Ammon's horn (tissue), 1 donor: ENCODE measurements at places on chromosomes 3 and 15.

DNA sequence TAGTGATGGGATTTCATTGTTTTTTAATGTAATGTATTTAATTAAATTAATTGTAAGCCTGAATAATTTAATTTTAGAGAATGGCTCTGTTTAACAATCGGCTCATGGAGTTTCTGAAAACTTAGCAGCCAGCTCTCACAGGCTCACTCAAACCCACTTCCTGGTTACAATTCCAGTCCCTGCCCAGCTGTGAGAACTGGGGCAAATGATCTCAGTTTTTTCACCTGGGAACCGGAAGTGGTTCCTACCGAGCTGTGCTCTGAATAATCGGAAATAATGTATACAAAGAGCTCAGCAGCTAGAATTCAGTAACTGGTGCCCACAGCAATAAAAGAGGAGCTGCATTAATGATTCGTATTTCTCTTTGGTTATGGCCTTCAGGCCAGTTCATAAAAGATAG, 244.3 kb upstream of the MCTP2 start:
- no peak for DNase-seq

DNA sequence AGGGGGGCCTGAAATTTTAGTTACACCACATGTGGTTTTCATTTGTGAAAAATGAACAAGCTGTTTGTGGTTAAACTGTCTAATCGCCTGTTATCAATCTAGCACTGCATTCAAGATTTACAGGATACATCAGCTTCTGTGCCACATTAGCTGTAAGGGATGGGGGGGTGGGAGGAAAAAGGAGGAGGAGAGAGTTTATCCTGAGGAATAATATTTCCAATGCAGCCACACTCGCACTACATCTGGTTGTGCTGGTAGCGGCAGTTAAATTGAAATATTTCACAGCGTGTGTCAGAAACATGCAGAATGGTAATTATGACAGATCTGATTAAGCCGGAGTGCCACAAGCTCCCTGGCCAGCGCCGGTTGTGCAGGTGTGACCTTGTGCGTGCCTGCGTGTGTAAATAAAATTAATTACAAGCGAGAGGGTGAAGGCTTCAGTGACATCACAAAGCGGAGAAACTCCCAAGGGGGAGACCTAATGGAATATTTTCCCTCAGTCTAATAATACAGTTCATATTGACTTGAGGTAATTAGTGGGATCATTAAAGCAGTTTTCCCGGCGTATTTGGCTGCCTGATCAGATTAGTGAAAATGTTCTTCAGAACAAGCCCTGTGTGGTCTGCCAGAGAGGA, 55.5 kb downstream of the SATB1 start:
- DNase-seq: no peak

DNA sequence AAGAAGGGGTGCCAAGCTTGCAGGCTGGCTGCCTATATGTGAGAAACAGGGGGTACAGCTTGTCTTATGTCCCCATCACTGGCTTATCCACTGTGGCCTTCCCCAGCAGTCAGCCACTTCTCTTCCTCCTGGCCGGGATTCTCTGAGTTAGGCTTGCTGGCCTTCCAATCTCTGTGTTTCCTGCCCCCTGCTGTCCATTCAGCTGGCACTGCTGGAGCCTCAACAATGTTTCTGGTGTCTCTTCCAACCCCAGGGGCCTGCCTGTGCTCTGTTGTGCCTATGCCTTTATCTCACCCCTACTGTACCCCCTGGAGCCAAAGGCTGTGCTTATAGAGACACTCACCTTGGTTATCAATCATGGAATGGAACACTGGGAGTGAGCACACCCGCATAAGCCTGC, 36.5 kb downstream of the ANAPC13 start:
- DNase-seq: peak; percentile 84

- peak; percentile 27 for DNase-seq
These were observed 508.5 kb downstream of the GABRG3 start for GRCh38 chr15:27479296-27480140.

DNA sequence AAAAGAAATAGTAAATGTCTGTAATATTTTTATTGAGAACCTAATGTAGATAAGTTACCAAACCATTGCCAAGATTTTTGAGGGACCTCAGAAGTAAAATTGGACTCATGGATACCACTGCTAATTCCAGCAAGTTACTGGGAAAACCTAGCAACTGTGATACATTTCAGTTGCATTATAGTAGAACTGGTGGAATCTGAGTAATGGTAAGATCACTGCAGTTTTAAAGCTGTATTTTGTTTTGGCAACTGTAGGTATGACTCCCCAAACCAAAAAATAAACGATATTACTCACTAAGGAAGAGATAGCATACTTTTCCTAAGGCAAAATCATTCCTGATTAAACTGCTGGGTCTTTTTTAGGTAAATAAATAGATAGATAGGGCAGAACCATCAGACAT, 54.0 kb downstream of the ARMC8 start:
- no peak for DNase-seq

DNA sequence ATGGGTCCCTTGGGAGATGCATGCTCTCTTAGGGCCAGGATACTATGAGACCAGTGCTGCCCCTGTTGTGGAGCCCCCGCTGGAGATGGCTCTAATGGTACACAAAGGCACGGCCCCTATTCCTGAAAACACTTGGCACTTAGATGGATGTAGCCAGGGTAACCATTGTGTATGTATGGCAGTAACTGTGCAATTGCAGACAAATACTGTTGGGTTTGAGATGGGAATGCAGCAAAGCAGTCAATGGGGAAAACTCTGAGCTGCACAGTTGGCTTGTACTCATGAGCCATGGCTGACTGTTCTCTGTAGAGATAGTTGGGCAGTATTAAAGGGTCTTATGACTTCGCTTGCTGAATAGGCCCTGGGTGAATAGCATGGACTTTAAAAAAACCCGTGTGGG, 67.9 kb upstream of the NPAP1 start:
- no peak for DNase-seq

DNA sequence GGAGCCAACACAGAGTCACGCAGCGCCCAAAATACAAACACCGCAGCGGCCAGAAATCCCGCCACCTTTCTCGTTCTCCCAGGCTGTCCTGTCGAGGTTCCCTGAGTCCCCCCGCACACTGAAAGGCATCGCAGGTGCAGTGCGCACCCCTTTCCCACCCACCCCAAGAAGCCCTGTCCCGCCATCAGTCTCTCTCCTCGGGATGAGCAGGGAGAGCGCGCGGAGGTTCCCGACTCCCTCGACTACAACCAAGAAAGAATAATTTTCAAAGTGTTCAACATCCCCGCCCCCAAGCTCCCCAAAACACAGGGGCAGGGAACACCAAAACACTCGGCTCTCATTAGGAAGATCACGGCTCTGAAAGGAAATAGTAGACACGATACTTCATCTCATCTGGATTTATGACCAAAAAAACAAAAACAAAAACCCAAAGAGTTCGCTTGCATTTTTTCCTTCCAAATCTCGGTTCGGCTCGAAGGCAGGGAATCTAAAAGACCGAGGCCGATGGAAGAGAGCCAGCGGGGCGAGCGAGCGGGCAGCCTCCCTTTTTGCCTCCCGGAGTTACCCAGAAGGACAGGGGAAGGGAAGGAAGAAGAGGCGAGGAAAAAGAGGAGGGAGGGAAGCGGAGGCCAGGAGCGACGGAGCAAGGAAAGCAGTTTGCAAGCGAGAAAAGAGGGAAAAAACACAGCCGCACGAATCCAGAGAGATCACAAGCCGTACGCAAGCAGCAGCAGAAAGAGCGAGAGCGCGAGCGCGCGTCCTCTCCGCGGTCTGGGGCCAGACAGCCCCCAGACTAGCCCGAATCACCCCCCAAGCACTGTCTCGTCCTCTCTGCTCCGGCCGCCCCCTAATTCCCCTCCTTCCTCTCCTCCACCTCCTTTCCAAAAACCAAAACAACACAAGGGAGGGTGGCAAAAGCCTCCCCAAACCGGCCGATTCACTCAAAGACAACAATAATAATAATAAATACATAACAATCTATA, 808 bp downstream of the BCL6 start:
- peak; percentile 77 for DNase-seq

DNA sequence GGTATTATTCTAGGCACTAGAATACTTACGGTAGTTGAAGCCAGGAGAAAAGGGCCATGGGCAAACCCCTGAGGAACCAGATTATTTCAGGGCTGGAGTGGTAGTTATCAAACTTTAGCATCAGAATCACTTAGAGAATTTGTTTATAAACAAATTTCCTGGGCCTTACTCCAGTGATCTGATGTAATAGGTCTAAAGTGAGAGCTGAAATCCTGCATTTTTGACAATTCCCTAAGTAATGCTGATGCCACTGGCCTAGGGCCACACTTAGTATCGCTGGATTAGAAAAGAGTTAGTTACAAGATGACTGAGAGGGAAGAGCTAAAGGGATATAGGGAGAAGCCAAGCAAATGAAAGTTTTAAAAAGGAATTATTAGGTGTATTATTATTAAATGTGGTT, 412.5 kb upstream of the THRB start:
- DNase-seq: no peak

DNA sequence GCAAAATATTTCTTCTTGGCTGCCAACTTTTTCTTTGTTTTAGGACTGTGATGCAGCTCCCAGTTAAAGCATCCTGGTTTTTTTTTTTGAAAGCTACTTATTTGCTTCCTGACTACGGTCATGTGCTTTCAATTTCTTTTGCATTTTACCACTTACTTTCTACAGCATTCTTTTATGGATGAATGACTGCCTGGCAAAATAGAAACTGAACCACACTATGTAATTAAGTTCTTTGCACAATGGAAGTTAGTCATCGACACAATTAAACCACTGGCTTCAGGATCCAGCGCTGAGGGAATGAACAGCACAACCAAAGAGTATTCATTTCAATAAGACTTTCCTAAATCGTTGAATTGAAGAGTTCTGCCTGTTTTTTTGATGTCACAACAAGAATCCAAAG, 82.2 kb upstream of the EPHA3 start:
- DNase-seq: peak; percentile 33

GRCh38 chr3:14138109-14138877, 13.4 kb downstream of the TMEM43 start:
- DNase-seq: no peak

DNA sequence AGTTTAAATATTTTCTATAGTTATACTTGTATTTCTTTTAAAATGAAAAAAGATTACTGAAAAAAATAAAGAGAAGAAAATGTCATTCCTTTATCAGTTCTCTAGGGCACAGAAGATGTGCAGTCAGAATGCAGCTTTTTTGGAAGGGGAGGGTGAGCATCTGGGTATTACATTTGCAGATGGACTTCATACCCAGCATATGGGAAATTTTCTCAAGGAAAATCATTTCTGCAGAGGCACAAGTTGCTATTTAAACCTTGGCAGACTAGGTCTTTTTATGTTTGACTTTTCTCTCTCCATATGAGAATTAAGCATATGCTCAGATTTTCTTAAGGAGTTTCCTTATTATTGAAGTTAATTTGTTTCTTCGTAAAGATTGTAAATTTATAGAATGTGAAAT, 39.5 kb upstream of the ZNF385D start:
- DNase-seq: no peak

- no peak for DNase-seq
These were observed 228.7 kb upstream of the RASGRP1 start for GRCh38 chr15:38793206-38793810.

DNA sequence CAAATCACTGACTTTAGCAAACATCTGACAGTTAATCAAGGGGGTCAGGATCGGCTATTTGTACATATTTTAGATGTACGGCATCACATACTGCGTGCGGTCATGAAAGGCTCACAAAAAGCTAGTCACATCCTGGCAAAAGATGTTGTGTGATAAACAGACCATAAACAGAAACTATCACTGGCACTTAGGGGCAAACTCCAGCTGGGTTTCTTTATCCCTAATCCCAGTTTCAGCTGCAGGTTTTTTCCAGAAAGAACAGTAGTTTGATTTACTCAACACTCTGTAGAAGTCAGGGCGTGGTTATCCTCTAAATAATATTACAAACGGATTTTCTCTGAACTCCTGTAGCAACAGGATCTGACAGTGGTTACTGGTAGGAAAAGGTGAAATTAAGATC, 112.4 kb upstream of the BHLHE40 start:
- no peak for DNase-seq

DNA sequence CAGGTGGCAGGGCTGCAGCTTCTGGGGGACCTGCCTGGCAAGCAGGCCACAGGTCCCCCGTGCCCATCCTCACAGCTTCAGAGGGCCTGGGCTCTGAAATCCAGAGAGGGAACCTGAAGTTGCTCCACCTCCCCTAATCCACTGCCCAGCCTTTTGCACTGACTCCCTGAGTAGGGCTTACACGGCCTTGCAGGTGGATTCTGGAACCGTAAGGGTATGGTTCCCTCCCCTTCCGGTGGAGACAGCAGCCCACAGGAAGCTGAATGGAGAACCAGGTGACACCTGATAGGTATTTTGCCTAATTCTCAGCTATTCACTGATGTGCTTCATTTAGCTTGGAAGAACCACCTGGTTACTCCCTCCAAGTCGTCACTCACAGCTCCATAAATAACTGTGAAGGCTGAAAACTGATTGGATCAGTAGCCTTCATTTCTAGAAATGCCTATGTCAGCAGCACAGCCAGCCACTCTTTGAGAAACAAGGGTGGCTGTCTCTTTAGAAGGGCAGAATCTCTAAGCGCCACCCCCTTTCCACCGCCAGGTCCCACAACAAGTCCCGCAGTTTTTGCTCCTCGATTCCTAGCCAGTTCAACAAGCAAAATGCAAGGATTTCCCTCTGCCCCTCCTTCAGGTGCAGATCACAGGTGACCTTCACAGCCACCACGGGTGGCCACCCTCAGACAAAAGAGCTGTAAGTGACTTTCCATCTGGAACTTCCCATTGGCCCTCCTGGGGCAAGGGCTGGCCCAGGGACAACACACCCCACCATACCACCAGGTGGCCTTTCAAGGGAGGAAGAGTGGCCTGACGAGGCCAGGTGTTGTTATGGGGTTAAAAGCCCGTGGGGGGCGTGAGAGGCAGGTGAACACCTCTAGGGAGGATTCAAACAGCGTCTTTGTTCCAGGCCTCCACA, 112.9 kb downstream of the SEC22A start:
- no peak for DNase-seq

GRCh38 chr15:49286649-49287404, 116.8 kb downstream of the GALK2 start:
- no peak for DNase-seq

GRCh38 chr3:120475722-120476377, 25.1 kb upstream of the FSTL1 start:
- DNase-seq: no peak

GRCh38 chr3:157769378-157769777, 266.2 kb upstream of the VEPH1 start:
- no peak for DNase-seq

GRCh38 chr15:85955501-85956391, 123.9 kb upstream of the AGBL1 start:
- no peak for DNase-seq

DNA sequence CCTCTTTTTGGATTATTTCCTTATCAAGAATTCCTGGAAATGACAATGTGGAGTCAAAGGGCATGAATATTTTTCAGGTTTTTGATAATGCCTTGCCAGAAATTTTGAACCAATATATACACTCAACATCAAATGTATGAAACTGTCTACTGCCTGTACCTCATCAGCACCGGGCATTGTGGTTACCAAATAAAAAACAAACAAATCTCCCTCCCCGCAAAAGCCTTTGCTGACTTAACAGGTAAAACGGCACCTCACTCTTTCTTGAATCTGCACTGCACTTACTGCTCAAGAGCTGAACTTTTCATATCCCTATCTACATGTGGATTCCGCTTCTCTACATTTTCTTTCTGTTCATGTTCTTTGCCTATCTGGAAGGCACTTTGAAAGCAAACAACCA, 134.5 kb upstream of the PRICKLE2 start:
- no peak for DNase-seq
